ENCODE measurements at places on chromosomes 12 and 14. TPM values are rescaled to one million over a fixed set of nuclear protein-coding genes. Genes with fewer than 3 reads are reported as not detected.

DNA sequence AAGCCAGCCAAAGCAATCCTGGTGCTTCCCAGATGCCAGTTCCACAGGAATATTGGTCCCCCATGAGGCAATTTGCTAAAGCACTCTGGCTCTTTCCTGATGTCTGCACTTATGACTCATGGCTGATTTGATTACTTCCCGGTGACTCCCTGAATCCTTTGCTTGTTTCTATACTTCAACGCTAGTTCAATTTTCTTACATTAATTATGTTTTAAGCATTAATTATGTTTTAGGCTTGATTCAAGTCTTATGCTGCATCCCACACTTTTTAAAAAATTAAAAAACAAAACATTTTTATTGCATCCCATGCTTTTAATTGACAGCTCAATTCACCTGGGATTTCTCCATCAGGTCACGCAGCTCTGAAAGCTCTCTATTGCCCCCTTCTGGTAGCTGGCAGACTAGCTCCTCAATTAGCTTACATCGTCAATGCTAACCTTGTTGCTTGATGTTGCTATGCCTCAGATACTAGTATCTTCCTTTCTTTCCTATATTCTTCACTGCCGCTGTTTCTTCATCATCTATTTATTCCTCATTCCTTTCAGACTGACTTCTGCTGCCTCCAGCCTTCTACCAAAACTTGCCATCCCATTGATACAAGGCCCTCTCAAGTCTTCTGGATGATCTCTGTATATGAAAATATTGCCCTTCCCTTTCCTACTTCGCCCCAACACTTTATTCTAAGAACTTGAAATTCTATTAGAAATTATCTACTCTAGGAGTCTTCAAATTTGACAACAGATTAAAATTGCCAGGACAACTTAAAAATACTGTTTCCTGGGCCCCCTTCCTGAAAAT is 32.0 kb downstream of the TSHR start:
- peak; percentile 69 for DNase-seq

- DNase-seq = peak; percentile 52
These were observed 103.5 kb downstream of the RPAP3 start for GRCh38 chr12:47602325-47602724.

- no peak for DNase-seq
These were observed 21.1 kb upstream of the SCARB1 start for GRCh38 chr12:124884587-124885438.

TNFAIP2 gene
- total RNA-seq = 5.0 TPM

TAS2R20 gene
- total RNA-seq = 3.9 TPM

DNA sequence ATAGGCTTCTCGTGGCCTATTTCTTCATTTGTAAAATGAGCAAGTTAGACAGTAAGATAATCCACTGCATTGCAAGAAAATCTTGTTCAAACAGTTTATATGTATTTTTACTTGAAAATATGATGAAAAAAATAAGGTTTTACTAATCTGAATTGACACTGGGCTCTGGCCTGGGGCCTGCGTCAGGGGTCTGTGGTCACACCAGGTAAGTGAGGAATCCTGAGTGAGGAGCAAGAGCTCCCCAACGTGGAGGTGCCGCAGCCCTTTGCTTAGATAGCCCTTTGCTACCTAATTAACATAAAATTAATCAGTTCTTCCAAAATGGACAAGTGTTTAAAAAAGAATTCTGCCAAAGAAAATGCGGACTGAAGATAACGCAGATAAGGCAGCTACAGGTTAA is 39.1 kb upstream of the STAB2 start:
- no peak for DNase-seq

DNA sequence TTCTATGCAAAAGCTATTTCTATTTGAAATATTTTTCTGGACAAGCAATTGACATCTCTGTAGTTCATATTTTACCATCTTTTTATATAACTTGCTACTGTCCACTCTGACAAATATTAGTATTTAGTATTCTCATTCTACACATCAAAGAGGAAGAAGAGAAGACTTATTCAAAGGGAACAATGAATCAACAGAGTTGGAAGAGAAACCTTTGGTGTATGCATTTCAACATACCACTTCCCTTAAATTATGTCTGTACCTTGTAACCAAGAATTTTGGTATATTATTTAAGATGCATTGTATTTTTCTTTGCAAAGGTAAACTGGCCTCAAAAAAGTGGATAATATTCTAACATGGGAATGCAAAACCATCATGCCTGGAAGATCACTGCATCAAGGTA is 72.1 kb upstream of the DUSP6 start:
- no peak for DNase-seq

FOXN4 gene
- total RNA-seq = not detected

- no peak for DNase-seq
These were observed 818.9 kb downstream of the TMTC2 start for GRCh38 chr12:83505586-83505985.

DNA sequence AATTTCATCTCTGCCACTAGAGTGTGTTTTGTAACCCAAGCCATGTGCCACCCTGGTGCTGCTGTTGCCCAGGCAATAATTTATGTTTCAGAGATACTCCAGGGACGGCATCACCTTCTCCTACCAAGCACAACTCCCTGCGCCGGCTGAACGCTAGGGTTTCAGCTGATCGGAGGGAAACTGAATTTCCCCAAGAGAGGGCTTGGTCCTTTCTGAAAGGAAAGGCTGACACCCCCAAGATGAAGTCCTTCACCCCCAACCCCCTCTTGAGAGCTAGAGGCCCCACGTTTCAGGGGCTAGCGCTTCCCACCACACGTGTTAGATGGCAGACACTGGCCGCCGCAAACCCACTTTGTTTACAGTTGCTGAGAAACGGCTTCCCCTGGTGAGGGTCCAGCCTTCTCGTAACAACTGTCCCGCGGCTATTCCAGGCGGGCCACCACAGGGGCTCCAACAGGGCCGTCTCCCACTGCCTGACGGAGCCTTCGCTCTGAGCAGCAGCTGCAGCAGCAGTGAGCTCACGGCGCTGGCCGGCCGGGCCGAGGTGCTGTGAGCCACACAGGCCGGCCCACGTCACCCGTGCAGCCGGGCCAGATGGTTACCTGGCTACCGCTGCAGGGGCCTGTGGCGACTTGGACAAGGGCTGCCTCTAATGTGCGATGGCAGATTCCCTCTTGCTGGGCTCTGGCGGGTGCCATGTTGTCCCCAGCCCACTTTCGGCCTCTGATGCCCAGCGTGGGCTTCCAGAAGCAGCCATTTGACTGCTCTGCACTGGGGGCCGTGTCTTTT is 66.4 kb downstream of the TESC start:
- peak; percentile 35 for DNase-seq

DNA sequence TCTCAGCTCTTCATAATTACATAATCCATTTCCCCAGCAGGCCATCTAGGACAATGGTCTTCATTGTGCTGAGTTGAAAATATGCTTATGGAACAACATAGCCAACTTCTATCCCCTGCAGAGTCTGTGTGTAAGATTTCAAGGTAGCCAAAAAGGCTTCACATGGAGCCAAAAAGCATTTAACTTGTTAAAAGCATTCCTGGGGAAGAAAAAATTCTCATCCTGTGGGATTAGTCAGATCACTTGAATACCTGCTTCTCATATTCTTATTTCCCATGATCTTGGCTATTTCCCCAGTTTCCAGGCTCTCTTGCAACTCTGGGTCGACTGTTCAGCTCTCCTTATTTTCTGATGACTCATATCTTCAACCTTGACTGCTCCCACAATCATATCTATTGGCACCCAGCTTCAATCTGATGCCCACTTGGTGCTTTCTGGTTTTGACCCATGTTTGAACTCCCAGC is 178.9 kb downstream of the KLHL28 start:
- DNase-seq = peak; percentile 80

- no peak for DNase-seq
These were observed 42.3 kb downstream of the CPM start for GRCh38 chr12:68890701-68891113.

- DNase-seq = no peak
These were observed at the start of gene DTX1 for GRCh38 chr12:113056631-113057488. Gene DTX1, plus strand, starts transcription at chr12:113056730. Its CDS starts 1,463 bp downstream, at chr12:113058193.

- DNase-seq = no peak
These were observed 65.9 kb downstream of the KCNA1 start for GRCh38 chr12:4975574-4975973.

DNA sequence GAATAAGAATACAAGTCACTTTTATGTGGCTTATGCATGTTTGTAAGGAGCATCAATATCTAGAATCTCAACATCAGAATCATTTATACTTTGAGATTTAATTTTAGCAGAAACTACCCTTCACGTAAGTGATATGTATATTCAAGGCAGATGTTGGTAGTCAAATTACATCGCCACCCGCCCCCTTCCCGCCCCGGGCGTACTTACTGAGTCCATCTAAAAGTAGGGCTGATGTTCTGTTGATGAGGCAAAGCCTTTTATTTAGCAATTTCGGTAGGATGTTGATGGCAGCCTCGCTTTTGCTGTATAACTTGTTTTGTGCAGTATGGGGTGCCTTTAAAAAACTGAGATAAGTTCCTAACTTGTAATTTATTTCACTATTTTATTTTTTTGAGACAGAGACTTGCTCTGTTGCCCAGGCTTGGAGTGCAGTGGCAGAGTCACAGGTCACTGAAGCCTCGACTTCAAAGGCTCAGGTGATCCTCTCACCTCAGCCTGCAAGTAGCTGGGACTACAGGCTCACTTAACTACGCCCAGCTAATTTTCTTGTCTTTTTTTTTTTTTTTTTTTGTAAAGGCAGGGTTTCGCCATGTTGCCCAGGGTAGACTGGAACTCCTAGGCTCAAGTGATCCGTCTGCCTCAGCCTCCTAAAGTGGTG is 30.8 kb downstream of the KTN1 start:
- no peak for DNase-seq

GRCh38 chr12:130677957-130678558 is 38.0 kb downstream of the RIMBP2 start:
- DNase-seq = no peak

GRCh38 chr14:33945210-33946088 is 5.4 kb downstream of the EGLN3 start:
- no peak for DNase-seq

ACSS3 gene
- total RNA-seq = 1.4 TPM

DNA sequence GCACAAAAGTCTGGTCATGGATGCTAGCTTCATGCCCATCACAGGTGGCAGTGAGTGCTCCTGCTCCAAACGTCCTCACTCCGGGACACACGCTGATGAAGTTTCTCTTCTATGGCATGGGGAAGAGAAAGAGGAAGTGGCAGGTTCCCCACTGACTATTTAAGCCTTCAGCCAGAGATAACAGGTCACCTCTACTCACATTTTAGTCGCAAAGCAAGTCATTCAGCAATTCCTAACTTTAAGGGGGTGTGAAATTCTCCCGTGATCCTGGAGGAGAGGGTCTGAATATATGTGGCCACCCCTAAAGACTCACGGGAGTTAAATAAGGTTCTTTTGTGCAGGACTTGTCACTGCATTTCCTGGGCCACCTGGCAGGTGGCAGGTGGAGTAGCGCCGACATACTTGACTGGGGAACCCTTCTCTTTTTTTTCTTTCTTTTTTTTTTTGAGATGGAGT is 18.8 kb upstream of the RCOR1 start:
- no peak for DNase-seq
